Globus pallidus (tissue), 1 donor: ENCODE measurements at places on chromosomes 11 and 22.

- peak; percentile 51 for DNase-seq
Observed at GRCh38 chr22:17797721-17798559, 23.7 kb upstream of the BID start.

DNA sequence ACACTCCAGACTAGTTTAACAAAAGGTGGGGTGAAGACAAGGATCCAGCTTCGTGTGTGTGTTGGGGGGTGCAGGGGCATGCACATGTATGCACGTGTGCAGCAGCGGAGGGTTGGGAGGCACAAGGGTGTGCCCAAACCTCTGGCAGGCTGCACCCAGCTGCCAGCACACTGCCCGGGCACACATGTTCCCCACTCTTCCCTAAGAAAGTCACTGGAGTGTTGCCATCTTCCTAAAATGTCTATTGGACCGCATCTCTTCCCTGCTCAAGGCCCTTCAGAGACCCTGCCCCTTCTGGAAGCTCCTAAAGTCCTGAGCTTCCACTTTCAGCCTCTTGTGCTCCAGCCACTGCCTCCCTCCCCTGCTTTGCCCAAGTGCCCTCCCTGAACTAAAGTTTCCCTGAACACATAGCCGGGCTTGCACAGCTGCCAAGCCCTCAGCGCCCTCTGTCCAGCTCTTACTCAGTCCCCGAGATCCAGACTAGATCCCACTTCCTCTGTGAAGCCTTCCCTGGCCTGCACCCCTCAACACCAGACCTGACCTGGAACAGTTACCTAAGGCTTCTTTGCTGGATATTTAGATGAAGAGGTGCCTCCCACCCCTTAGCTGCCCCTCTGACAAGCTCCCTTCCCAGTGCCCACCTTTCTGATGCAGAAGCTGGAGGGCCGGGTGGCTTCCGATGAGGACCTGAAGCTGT is 6.0 kb downstream of the CFL1 start:
- no peak for DNase-seq

GRCh38 chr11:74672956-74673692 is 58.1 kb downstream of the CHRDL2 start:
- peak; percentile 63 for DNase-seq

DNA sequence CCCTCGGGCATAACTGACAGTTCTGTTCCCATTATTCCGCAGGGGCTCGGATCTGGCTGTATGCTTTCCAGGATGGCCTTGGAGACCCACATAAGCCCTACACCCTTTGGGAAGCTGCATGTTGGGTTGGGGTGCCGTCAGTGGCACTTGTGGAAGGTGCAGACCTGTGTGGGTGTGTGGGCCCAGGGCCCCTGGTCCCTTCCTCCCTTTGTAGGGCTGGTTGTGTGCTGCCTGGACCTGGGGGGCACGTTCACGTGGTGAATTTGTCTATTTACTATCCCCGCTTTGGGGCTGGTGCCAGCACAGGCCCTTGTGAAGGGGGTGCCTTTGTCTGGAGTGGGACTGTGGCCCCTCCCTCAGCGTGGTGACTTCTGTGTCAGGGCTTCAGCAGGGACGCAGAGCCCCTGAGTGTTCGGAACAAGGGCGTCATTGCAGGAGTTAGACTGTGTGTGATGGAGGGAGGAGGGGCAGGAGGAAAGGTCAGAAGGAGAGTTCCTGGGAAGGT is 15.0 kb upstream of the PPP6R3 start:
- DNase-seq: no peak

DNA sequence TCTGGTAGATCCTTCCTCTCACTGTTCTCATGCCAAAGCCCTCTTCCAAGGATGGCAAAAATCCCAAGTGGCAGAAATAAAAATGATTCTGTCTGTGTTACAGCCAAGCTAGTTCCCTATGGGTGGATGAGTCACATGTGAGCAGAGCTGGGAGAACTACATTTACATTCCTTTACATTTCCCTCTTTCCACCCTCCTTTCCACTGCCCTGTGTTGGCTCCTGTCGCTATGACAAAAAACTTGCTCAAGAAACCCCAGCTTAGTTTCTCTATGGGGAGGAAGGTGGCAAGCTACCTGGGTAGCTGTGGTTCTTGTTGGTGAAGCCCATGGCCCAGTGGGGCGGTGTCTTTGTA is 10.2 kb upstream of the DDB2 start:
- DNase-seq: no peak

DNA sequence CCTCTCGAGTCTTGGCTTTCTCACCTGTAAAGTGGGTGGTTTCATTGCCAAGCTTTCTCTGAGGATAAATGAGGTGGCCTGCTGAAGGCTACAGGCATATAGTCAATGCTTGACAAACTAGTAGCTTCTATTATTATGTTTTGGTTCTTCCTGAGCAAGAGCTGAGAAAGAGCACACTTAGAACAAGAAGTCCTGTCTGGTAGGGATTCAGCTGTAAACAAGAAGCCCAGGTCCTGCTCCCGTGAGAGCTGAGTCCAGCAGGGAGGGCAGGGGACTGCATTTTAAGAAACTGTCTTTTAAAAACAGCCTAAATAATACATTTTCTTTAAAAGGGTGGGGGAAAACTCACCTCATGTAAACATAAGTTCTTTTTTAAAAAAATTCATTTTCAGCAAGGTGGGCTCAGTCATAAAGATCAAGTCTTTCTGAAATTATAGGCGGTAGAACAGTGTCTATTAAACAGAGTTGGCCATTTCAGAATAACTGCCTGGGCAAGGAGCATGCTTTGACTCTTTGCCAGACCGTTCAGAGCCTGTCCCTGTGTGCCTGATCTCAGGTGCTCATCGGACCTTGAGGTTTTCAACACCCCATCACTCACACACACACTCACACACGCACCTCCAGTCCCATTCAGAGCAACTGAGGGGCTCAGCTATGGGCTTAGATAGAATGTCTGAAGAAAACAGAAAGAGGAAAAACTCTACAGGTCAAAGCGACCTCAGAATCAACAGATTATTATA is 29.2 kb upstream of the MYO18B start:
- DNase-seq: no peak

- no peak for DNase-seq
Observed at GRCh38 chr11:95466416-95466815, 235.4 kb upstream of the SESN3 start.

DNA sequence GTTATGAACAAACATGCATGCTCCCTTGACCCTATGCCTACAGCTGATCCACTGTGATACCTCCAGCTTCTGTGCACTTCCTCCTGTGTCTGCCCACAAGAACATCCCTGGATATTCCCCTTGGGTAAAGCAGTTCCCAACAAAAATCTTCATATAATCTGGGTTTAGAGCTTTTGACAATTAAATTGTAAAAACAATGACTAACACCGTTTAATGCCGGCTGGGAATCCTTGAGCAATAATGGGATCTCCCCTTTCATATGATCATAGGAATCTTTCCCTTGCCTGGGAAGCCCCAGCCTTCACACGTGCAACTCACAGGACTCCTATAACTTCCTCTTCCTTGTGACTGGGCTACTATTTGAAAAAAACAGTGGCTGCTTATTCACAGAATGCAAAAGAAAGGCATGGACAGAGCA is 6.3 kb upstream of the ZC3H12C start:
- no peak for DNase-seq
